ENCODE measurements at places on chromosomes 11 and 22. TPM values are rescaled to one million over a fixed set of nuclear protein-coding genes. Genes with fewer than 3 reads are reported as not detected.

Gene CALCA
- not detected for polyA plus RNA-seq

Gene GRM5
- polyA plus RNA-seq, result 0.10 TPM

GRCh38 chr11:121140369-121140768, 39.3 kb downstream of the TECTA start:
- no peak for DNase-seq

DNA sequence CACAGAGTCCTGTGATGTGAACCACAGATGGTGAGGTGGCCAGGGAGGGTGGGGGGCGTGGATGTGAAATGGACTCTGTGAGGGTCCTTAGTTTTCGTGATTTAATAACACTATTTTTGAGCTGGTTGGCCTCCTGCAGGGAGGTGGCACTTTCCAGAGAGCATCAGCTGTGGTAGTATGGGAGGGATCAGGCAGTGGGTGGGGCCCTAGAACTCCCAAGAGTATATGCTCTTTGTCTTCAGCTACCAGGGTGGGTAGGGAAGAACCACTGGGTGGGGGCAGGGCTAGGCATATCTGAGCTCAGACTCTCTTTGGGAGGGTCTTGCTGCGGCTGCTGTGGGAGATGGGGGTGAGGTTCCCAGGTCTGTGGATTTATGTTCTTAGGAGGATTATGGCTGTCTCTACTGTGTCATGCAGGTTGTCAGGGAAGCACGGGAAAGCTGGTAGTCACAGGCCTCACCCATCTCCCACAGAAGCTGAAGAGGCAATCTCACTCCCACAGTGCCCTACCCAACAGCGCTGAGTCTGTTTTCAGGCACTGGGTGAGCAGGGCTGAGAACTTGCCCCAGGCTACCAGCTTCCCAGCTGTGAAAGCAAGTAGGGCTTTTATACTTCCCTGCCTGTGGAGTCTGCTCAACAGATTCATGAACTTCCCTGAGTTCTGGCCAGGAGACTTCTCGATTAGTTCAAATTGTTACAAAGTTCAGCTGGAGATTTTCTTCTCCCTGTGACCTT, 47.9 kb upstream of the SNX19 start:
- DNase-seq, result no peak

DNA sequence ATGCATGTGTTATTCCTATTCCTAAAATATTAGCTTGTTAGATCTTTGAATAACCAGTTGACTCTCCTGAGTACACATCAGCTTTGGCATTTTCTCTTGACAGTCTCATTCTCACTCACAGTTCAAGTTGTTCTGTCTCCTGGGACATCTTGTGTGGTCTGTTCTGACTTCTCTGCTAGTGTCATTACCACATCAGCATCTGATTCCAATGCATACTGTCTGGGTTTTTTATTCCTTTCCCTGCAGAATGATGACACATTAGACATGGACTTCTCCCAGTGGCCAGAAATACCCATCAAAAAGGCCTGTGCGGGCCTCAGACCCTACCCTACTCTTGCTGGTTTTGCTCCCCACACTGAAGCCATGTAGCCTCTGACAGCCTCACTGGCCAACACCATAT, 2.7 kb downstream of the ZNF74 start:
- DNase-seq, result no peak

DNA sequence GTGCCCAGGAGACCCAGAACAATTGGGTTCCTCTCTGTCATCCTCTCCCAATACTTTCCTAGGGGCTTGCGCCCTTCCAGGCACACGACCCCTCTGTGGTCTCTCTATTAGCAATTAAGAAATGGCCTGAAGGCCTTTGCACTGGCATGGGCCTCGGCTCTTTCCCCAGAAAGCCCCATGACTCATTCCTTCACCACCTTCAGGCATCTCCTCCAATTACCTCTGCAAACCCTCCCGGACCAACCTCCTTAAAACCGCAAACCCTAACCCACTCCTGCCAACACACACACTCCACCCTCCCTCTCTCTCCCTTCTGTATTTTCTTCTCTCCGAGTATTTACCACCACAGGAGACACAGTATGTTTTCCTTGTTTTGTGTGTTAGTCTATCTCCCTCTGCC, 36.7 kb downstream of the LARGE1 start:
- no peak for DNase-seq

DNA sequence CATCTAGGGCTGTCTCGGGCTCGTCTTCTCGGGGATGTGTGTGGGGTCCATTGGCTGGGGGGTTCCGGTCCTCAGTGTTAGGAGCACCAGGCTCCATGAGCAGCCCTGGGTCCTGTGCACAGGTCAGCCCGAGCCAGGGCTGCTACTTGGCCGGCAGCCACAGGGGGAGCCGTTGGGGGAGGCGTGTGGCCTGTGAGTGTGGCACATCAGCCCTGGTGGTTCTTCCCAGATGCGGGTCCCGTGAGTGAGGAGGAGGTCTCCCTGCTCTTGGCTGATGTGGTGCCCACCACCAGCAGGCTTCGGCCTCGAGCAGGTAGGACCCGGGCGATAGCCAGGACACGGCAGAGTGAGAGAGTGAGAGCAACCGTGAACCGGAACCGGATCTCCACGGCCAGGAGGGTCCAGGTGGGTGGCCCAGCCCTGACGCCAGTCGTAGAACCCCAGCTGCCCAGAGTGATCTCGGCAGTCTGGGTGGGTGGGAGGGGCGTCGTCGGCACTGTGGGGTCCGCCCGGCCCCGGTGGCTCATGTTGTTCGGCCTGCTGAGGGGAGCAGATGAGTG, 18.5 kb downstream of the IRF7 start:
- DNase-seq, result no peak

All from endothelial cell of umbilical vein (primary cell).